ENCODE measurements at places on chromosomes 13 and 19.

DNA sequence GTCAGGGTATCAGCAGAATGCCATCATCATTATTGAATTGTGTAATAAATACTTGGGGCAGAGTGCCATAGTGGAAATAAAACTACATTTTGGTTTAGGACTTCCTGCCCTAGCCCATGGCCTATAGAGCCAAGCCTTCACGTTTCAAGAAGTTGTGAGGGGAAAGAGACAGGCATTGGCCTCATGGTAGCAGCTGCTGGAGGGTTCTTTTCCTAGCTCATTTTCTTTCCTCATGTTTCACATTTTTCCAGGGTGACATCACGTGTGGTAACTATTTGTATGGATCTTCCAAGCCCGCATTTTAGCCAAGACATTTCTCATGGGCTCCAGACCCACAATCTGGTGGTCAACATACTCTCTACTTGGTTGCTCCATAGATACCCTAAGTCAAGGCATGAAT lies 80.4 kb downstream of the LRCH1 start:
- no peak for DNase-seq

DNA sequence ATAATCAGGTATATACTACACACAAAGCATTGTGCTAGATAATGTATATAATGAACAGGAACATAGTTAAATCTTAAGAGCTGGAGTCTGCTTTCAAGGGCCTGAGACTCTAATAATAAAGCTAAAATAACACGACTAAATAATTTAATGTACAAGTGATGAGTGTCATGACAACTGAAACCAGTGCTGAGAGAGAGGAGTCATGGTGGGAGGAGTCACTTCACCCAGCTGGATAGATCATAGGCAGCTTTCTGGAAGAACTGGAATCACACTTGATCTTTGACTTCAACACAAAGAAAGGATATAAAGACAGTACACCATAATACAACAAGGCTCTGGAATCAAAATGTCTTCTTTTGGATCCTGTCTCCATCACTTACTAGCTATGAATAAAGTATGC lies 7.1 kb downstream of the RBM26 start:
- no peak for DNase-seq

DNA sequence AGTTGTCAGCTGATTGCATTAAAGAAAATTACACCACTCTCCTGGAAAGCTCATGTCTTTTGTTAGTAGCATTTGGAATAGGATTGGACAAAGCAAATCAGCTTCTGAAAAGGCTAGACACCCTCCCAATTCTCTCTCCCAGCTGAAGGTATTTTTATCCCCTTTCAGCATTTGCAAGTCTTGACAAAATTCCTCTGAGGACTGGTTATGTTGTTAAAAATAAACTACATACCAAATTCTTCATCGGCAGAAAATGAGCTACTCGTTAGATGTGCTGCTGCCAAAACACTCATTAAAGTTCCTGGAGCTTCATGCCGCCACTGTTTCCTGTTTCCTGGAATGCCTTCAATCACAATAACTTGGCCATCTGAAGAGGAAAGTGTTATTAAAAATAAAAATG lies 37.1 kb downstream of the UTP14C start:
- no peak for DNase-seq

GRCh38 chr19:44813841-44814470 lies 5.1 kb downstream of the BCAM start:
- DNase-seq: no peak

DNA sequence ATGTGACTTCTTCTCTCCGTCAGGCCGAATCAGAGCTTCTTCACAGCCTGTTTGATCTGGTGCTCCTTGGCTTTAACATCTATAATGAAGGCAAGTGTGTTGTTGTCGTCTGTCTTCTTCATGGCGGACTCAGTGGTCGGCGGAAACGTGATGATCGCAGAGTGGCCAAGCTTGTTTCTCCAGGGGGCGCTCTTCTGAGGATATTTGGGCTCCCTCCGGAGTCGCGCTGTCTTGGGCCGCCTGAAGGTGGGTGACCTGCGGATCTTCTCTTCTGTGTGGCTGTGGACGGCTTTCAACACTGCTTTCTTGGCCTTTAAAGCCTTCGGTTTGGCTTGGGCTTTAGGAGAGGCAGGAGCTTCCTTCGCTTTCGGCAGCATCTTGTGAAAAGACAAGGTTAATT lies 9.8 kb downstream of the TPRX1 start:
- no peak for DNase-seq

DNA sequence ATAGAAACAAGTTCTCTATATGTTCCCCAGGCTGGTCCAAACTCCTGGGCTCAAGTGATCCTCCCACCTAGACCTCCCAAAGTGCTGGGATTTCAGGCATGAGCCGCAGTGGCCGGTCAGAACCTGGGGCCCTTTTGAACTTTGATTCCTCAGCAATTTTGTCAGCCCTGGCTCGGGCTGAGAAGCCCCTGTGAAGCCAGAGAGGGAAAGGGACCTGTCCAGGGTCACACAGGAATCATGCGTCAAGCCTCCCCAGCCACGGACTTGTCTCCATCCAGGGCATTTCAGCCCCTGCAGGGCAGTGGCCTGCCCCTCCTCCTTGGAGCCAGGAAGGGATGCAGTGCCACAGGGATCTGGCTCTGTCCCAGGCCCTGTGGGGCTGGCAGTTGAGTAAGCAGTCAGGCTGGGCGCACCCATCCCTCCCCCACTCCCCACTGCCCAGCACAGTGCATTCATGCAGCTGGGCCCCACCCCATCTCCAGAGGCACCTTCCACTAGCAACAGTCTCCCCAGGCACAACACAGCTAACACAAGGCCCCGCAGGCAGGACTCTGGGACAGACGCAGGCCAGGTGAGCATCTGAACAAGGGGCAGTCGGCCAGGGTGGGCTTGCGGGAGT lies at the start of gene CAPS:
Gene CAPS, plus strand, starts transcription at position 516 of the 619 bp plus-strand sequence. CDS start 153 bp downstream, outside the sequence.
- DNase-seq: no peak

GRCh38 chr13:77985866-77986636 lies 67.4 kb upstream of the EDNRB start:
- no peak for DNase-seq

GRCh38 chr13:99416411-99417121 lies 84.7 kb upstream of the TM9SF2 start:
- DNase-seq: no peak

DNA sequence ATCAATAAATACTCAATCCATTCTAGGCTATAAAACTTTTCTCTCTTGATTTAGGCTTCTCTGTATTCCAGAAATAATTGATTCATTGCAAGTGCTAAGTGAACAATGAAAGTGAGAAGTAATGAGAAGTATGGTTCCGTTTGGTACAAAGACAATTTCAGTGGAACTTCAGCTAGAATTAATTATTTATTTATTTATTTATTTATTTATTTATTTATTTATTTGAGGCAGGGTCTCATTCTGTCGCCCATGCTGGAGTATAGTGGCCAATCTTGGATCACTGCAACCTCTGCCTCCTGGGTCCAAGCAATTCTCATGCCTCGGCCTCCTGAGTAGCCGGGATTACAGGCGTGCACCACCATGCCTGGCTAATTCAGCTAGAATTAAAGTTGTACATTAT lies 262.1 kb downstream of the B3GLCT start:
- DNase-seq: no peak

GRCh38 chr13:73960474-73960873 lies 173.7 kb downstream of the KLF12 start:
- no peak for DNase-seq

GRCh38 chr13:46150134-46150693 lies 31.8 kb downstream of the LCP1 start:
- no peak for DNase-seq

- DNase-seq: no peak
Measured at GRCh38 chr13:38784036-38784880, 97.4 kb downstream of the FREM2 start.

- peak; percentile 58 for DNase-seq
Measured at GRCh38 chr19:18469069-18469846, 31.3 kb upstream of the ISYNA1 start.

GRCh38 chr13:86907156-86907555 lies 764.0 kb upstream of the SLITRK5 start:
- no peak for DNase-seq

- peak; percentile 41 for DNase-seq
Measured at GRCh38 chr19:13154241-13154778, 4.1 kb downstream of the IER2 start.

- DNase-seq: no peak
Measured at GRCh38 chr13:39254601-39255000, 216.3 kb downstream of the NHLRC3 start.

- DNase-seq: no peak
Measured at GRCh38 chr13:66425741-66426140, 804.4 kb downstream of the PCDH9 start.

GRCh38 chr19:40872209-40872608 lies 9.8 kb downstream of the CYP2A7 start:
- no peak for DNase-seq

DNA sequence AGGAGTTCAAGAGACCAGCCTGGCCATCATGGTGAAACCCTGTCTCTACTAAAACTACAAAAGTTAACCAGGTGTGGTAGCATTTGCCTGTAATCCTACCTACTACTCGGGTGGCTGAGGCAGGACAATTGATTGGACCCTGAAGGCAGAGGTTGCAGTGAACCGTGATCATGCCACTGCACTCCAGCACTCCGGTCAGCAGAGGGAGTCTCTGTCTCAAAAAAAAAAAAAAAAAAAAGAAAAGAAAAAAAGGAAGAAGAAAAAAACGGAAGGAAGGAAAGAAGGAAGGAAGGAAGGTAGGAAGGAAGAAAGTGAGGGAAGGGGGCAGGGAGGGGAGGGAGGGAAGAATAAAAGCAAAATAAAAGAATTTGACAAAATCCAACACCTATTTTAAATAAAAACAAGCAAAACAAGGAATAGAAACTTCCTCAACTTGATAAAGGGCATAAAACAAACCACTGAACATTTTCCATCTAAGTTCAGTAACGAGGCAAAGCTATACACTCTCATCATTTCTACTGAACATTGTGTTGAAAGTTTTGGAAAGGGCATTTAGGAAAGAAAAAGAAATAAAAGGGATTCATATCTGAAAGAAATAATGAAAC lies 411.6 kb upstream of the SLITRK5 start:
- DNase-seq: no peak

DNA sequence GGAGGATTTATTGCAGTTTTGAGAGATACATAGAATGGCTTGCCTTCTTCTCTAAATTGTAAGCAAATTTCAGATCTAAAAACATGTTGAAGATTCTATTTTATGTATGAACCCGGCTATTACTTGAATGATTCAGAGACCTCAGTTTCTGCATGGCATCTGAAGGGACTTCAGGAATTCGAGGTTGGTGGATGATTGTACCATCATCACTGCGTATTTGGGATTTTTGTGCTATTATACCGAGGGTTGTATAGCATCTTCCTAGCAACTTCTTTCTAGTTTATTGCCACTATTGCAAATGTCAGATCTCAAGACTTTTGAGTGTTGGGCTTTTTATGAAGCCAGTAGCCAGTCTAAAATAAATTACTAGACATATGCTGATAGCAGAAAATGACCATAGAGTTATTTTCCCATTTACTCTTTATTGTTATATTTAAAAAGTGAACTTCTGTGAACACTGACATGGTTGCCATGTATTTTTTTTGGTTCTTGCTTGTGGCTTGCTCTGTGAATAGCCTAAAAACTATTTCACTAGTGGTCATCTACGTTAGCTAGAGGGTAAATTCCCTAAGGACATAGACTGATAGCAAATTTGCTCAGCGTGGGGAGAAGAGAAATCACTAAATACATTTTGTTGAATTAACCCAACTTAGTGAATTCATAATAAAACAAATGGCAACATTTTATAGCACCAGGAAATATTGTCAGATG lies 70.6 kb upstream of the KLF12 start:
- DNase-seq: no peak

GRCh38 chr13:20192158-20192835 lies 441 bp downstream of the GJB2 start:
- DNase-seq: no peak

- no peak for DNase-seq
Measured at GRCh38 chr19:46181388-46181779, 33.3 kb downstream of the IGFL2 start.

GRCh38 chr19:34540811-34541557 lies 59.4 kb downstream of the WTIP start:
- DNase-seq: no peak

DNA sequence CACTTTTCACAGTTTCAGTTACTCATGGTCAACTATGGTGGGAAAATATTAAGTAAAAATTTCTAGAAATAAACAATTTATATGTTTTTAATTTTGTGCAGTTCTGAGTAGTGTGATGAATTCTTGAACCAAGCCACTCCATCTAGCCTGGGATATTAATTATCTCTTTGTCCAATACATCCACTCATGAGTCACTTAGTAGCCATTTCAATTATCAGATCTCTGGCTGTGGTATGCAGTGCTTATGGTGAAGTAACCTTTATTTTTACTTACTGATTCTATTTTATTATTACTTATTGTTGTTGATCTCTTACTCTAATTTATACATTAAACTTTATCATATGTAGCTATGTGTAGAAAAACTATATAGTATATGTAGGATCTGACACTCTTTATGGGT lies 128.9 kb upstream of the KLHL1 start:
- DNase-seq: no peak

DNA sequence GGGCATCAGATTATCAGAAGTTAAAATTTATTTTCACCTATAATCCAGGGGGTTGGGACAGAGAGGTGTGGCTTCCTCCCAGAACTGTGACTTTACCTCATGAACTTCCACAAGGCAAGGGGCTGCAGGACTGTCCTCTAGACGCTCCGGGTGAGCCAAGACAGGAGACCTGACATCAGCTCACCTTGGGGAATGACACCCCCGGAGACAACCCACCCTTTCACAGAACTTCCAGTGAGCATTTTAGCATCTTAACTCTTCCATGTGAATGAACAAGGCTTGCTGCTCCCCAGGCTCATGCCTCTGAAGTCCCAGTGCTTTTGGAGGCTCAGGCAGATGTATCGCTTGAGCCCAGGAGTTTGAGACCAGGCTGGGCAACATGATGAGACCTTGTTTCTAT lies 29.4 kb upstream of the TFDP1 start:
- DNase-seq: no peak

- DNase-seq: no peak
Measured at GRCh38 chr13:50596776-50597203, 246.7 kb downstream of the DLEU7 start.

GRCh38 chr13:86838411-86839120 lies 832.6 kb upstream of the SLITRK5 start:
- DNase-seq: no peak

DNA sequence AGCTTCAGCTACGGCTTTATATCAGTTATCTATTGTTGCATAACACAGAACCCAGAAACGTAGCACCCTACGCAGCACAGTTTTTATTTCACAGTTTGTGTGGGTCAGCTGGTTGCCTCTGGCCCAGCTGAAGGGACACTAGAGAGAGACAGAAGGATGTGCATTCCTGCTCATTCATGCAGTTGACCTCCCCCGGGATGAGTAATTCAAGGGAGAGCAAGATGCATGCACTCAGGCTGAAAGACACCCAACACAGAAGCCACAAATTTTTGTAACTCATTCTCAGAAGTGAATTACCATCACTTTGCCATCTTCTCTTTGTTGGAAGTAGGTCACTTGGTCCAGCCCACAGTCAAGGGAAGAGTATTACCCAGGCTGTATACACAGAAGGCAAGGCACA lies 89.5 kb downstream of the EFNB2 start:
- DNase-seq: no peak

DNA sequence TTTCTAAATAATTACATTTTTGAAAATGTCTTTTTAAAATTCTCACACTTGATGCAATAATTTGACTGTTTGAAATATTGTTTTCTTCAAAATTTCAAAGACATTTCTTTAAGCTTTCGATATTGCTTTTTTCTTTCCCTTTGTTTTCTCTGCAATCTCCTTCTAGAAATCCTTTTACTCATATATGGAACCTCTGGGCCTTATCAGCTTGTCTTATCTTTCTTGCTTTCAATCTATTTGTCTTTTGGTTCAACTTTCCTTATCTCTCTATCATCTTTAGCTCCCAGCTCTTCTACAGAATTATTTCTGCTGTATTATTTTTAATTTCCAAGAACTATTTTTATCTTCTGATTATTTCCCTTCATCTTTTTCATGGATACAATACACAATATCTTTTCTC lies 80.7 kb upstream of the DIAPH3 start:
- no peak for DNase-seq
